ENCODE measurements at places on chromosomes 7 and 10.

DNA sequence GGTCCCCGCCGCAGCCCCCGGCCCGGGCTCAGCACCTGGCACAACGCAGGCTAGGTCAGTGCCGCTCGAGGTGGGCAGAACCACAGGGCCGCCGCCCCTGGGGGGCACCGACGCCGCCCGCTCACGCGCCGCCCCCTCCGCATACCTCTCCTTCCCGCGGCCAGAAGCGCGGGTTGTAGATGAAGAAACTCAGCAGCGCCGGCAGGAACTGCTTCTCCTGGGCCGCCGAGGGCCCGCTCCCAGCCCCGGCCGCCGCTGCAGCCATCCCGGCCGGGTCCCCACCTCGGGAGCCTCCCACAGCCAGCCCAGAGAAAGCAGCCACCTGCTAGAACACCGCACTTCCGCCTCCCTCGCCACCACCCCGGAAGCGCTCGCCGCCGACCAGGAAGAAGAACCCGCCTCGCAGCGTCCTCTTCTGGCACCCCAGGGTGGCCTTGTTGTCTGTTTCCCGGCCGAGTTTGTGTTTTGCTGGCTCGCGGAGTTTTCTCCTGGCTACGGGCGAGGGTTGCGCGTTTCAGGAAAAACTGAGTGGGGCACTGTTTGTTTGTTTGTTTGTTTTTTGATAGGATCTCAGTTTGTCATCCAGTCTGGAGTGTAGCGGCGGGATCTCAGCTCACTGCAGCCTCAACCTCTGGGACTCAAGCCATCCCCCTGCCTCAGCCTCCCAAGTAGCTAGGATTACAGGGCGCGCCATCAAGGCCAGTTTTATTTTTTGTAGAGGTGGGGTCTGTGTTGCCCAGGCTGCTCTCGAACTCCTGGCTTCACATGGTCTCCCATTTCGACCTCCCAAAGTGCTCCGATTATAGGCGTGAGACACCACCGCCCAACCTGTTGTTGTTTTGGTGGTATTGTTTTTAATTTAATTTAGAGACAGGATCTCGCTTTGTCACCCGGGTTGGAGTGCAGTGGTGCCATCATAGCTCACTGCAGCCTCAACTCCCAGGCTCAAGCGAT is 17.7 kb downstream of the OCM2 start:
- DNase-seq, result peak; percentile 82

DNA sequence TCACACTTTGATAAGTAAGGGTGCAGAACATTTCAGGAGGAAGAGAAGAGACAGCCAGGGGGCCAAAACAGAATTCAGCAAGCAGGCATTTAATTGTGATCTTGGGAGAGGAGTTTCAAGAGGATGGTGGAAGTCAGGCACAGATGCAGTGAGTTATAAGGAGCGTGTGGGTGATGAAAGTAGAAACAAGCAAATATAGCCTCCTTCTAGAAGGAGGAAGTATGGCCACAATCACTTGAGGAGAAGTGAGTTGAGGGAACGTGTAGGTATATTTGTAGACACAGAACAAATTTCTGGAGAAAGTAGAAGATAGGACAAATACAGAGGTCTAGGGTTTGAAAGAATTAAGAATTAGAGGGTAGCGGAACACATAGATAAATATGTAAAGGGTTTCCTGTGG is 165.8 kb downstream of the CACNB2 start:
- no peak for DNase-seq

DNA sequence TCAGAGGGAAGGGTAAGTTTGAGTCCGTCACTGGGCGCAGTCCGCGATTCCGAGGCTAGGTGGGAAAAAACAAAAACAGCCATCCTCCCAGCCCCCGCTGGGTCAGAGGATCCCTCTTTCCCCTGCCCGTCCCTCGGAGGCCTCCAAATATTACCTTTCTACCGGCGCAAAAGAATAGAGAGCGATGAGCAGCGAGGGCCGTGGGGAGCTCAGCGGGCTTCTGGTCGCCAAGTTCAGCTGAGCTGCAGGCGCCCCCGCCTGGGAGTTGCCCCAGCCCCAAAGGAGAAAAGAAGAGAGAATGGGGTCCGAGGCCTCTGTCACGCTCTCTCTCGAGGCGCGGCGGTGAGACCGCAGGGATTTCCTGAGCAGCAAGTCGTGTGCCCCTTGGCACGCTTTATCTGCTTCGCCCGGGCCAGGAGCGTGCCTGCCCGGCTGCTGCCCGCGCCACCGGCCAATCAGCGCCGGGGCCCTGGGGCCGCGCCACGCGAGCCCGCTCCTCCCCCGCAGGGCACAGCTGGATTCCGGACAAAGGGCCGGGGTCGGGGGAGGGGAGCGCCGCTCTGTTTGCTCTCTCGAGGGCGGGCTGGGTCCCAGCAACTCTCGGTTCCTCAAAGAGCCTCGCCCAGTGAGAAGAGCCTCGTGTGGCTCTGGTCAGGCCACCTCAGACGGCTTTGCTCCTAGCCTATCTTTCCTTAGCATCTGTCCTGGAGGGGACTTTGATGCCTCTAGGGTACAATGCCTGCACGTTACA is at the start of gene NEUROG3:
Gene NEUROG3 (minus strand): TSS at position 367 of the 751 bp plus-strand sequence. CDS start 379 bp downstream, outside the sequence.
- no peak for DNase-seq

GRCh38 chr7:105164751-105165150 is 150.7 kb downstream of the KMT2E start:
- DNase-seq, result no peak

DNA sequence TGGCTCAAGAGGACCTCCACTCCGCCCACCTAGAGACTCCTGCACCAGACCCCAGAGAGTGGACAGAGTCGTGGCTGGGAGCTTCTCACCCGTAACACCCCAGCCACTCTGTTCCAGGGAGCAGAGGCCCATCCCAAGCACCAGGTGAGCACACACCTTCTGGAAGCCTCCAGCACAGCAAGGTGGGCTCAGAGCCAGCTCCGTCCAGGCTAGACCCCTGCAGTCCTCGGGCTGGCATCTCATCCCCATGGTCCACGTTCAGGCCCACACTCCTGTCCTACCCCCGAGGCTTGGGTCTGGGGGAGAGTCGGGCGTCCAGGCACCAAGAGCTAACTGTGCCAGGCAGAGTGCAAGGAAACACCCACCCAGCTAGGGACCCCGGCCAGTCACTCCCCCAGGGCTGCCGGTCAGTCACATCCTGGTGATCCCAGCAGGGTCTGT is 13.2 kb downstream of the PDGFA start:
- DNase-seq, result peak; percentile 70

- DNase-seq, result no peak
Measured at GRCh38 chr10:131532745-131533341, 221.3 kb upstream of the TCERG1L start.

DNA sequence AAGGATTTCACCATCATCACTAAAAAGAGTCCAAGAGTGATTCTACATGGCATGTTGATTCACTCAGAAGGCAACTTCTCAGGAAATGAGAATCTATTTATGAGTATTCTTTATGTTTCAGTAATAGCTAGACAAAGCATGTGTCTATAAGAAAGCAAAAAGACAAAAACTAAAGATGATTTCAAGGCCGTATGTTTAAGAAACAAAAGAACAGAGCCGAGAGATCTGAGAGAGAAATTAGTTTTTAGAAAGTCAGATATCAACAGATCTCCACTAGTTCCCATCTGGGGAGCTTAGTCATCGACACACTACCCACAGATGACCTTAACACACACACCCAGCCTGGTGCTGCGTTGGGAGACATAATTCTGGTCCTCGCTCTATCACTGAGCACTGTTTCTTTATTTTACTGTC is 21.0 kb downstream of the PIP4K2A start:
- DNase-seq, result no peak

- no peak for DNase-seq
Measured at GRCh38 chr10:72330069-72330426, 24.7 kb downstream of the DNAJB12 start.

DNA sequence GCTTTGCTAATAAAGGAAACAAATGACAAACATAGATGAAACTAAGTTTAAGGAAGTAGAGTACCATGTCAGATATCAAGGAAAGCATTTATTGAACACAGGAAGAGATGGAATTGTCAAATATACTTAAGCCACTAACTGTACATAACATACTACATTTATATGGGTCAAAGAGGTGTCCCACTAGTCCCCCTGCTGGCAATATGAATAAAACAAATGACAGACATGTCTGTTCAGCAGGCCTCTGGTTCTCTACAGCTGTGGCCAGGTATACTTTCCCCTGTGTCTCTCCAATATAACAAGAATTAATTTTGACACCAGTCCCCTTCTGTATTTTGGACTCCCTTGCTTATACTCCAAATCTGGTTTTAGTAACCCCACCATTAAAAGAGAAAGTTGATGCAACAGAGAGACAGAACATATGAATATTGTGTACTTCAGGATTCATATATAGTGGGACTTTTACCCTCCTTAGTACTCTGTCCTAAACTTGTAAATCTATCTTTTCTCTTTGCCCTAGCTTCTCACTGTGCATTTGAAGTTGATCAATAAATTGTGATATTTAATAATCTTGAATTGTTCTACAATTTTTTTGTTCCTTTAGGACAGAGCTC is 42.9 kb downstream of the CD36 start:
- no peak for DNase-seq

DNA sequence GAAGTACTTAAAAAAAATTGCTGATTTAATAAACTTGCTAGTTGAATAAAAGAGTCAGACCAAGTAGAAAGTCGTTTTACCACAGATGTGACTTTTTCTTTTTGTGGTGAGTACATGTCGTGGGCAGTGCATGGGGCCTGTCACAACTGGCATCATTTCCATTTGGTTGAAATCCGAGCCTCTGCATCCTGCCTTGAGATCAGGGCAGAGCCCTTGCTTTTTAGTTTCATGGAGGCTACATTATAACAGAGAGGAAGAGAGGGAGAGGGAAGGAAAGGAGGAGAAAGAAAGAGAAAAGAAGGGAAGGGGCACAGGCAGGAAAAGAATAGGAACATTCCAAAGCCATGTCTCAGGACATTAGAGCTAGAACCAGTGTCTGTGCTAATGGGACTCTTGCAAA is 20.4 kb upstream of the INSYN2A start:
- DNase-seq, result no peak

- no peak for DNase-seq
Measured at GRCh38 chr10:3471472-3471871, 298.9 kb upstream of the PITRM1 start.

DNA sequence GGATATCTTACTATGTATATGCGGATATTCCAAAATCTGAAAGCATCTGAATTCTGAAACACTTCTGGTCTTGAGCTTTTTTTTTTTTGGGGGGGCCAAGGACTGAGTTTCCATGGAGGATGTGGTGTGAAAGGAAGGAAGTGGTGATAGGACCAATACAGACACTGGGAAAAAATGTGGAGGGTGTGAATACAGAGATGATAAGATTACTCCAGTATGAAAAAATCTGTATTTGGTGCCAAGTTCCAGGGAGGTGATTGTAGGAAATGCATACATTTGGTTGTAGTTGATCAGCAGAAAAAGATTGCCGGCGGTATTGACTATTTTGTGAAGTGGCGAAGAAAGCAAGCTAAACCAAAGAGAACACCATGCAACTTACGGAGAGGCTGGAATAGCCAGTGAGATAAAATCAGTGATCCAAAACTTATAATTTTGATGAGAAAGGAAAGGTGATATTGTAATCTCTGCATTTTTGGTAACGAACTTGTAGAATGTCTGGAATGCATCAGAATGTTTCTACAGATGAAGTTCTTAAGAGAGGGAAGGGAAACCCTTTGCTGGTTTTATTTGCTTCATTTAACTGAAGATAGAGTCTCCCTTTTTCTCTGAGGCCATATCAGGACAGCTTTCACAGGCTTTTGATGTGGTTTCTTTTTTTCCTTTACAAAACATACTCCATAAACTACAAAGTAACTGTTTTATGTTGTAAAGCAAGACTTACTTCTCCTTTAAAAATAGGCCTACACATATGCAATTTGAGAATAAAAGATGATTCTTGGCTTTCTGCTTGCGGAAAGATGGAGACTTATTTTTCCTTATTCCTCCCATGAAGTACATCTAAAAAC is 6.0 kb downstream of the WDR37 start:
- no peak for DNase-seq

- DNase-seq, result no peak
Measured at GRCh38 chr7:22486597-22486996, 13.4 kb downstream of the STEAP1B start.

DNA sequence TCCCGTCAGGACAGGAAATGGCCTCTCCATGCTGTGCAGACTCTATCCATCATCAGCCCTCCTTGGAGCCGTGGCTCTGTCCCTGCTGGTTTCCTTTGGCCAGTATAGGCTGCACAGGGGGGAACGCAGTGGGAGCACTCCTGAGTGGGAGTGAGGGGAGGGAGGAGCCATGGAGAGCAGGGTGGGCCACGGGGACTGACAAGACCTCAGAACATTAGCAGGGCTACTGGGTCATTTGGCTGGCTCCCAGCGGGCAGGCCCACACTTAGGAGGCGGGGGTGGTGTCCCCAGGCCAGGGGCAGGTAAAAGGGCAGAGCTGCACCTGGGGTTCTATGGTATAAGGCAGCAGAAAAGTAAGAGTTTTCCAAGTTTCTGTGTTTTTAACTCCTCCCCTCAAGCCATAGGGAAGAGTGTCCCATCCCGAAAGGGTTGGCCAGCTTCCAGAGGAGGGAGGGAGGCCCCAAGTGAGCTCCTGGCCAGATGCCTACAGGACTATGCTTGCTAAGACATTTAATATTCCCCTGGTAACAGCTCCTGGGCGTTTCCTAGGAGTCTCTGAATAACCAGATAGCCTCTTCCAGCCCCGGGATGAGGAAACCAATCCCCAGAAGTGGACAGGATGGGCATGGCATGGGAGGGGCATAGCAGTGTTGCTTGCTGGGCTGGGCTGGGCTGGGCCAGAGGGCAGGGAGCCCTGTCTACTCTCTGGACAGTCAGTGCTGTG is 5.5 kb upstream of the OPN4 start:
- DNase-seq, result peak; percentile 81

- no peak for DNase-seq
Measured at GRCh38 chr7:47253650-47254080, 328.2 kb downstream of the TNS3 start.

DNA sequence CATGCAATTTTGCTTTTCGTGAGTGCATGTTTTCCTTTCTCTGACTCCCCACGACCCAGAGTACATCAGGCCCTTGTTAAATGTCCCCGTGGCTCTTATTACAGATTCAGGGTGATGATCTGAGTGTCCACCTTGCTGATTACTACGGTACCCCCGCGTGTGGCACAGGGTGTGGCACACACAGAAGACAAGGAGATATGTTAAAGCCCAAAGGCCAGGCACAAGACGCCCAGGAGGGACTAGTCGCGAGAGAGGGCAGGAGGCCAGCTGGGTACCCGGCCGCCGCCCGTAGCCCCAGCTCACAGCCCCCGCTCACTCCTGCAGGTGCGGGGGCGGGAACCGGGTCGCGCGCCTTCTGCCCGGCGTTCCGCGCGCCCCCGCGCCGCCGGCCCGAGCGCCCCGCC is 281 bp upstream of the EXOC6 start:
- no peak for DNase-seq

DNA sequence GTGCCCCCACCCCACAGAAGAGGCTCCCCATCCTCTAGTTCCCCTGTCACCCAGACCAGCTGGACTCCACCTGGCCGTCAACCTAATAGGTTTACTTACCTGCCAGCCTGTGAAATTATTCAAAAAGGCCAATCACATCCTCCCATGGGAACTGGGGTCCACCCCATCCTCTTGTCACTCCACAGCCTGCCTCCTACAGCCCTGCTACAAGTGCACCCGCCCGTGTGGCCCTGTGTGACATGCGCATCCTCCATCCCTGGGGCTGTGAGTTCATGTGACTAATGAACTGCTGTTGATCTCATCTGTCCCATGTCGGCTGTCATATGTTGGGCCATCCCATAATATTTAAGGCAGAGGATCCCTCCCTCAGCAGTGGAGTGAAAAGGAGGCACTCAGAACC is 39.4 kb downstream of the AOC1 start:
- no peak for DNase-seq

Data from coronary artery (tissue), 2 donors.